ENCODE measurements at places on chromosomes 5 and 9.

DNA sequence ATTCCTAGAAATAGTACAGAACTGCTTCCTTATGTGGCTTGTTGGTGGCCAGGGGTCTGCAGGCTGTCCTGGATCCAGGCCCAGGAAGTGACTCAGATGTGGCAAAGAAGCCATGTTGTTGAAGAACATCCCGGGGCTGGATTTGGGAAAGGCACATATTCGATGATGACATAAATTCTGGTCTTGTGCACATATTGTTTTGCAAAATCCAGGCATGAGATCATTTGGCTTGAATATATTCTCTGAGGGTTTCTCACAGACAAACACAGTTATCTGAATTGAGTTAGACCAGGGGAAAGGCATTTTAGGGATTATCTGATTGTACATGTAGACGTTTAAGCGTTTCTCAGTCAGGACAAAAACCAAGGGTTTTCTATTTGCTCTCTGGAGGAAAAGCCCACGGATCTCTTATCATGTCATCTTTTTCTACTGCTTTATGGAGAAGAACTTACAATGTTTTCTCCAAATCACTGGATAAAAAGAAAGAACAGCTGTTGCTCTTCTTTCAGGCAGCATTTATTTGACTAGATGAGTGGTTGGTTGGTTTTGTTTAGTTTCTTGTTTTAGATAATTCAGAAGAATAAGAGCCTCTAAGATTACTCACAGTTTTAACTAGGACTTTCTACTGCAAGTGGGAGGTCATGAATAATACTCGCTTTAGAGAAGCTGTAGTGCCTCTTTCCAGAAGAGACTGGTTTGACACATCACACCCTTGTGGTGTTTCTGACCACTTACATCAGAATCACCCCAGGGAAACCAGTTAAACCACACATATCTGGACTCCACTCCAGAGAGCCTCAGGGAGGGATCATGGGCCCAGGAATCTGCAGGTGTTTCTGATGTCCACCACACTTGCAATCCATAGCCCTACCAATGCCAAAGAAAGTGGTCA, 29.5 kb upstream of the LHFPL2 start:
- DNase-seq: no peak

GRCh38 chr5:50873595-50874277, 207.3 kb downstream of the PARP8 start:
- DNase-seq: peak; percentile 38

GRCh38 chr5:124613273-124613953, 133.0 kb downstream of the ZNF608 start:
- no peak for DNase-seq

DNA sequence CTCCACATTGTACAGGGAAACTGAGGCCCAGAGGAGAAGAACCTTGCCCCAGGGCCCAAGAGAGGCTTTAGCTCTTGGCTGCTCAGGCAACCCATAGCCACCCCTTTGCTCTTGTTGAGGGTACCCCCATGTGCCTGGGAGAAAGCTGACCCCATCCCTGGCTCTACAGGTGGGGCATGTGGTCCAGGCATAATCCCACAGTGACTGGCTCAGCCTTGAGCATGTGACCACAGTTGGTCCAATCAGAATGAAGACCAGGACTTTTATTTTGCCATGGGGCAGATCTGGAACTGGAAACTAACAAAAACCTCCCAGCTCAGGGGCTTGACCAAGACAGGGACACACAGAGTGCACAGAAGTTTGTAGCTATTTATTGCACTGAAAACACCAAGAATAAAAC, 29.3 kb downstream of the SLC6A7 start:
- no peak for DNase-seq

DNA sequence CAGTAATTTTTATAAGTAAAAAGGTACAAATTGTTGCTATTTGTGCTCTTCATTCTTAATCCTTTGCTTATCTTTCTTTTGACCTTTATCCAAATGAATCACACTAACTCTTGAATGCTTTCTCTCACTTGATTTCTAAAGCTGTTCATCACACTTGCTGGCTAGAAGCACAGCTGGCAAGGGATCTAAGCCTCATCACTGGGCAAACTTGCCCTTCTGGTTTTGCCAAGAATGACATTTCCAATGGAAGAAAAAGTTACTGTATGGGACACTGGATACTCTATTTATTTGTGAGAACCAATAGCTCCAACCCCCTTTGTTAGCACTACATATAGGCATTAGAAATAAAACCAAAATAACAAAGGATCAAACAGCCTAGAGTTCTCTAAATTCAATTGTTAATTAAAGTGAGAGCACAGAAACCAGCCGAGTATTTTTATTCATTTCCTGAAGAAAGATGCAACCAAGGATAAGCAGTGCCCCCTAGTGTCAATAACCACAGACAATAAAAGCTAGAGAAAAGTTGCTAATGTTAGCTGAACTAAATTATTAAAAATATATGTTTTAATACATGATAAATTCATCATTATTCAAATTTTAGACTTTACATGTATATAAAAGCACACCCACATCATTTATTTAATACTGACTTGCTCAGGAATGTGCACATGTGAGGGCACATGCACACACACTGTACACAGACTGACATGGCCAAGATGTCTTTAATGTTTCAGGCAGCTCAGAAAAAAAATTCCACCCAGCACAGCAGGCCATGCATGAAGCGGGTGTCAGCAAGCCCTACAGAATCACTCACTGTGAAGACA, 59.8 kb upstream of the POU5F2 start:
- peak; percentile 68 for DNase-seq

GRCh38 chr9:136119061-136119882, 597 bp upstream of the TMEM250 start:
- DNase-seq: peak; percentile 55

DNA sequence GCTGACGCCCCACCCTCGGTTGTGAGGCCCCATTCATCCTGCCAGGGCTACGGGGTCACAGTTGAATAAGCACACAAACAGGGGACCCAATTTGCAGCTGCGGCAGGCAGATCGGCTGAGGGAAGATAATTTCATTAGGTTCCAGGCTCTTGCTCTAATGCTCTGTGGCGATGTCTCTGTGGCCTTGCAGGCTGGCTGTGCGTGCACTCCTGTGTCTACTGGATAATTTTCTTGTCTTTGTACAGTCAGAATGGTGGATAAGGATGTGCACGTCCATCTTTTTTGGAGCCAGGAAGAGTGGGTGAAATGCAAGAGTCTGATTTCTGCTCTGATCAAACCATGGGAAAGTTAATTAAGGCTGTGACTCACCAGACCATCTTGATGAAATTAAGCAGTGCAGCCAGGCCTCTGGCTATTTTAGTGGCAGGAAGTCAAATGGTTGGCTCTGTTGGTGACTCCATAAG, 39.2 kb downstream of the NSG2 start:
- no peak for DNase-seq

DNA sequence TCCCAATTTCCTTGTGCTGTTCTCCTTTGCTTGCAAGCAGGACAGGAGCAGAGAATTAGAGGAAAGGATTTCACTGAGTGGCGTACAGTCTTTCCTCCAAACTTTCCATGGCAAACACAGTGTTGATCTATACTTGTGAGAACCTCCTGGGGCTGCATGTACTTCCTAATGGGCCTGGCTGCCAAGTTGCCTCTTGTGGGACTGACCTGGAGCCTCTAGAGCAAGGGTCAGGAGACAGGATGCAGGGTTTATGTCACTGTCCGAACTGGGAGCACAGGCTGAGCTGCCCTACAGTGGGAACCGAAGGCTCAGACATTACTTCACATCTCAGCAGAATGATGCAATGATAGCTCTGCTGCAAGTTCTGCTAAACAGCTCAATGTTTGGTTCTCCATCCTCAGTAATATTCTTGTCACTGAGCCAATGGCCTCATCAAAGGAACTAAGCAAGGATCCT, 102.3 kb downstream of the ENC1 start:
- DNase-seq: no peak

DNA sequence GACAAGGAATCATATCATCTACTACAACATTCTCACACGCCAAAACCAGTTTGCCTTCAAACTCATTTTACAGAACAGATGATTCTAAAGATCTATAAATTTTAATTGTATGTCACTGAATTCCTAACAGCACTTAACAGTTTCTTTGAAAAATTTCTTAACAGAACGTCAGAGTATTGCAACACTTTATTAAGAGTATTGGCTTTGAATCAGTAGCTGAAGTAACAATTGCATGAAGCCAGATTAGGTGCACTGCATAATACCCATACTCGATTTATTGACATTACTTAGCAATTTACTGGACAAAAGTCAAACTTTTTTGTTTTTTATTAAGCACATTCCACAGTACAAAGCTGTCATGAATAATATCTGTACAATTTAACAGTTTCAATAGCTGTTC, 75.8 kb downstream of the SMIM23 start:
- DNase-seq: no peak

DNA sequence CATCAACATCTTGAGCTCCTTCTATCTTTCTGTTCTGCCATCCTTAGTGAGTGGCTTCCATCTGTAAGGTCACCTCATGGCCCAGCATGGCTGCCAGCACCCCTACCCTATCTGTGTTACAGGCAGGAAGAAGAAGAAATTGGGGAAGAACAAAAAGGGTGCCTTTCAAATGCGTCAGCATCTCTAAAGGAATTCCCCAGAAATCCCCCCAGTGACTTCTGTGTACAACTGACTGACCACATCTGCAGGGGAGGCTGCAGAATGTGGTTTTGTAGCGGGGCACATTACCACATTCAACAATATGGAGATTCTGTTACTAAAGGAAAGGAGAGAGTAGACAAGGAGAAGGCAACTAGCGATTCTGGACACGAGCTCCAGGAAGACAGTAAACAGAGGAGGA, 40.1 kb downstream of the ALG2 start:
- DNase-seq: peak; percentile 49

GRCh38 chr9:92190536-92190790, 75.2 kb upstream of the SPTLC1 start:
- no peak for DNase-seq
